ENCODE measurements at places on chromosomes 4 and X.

DNA sequence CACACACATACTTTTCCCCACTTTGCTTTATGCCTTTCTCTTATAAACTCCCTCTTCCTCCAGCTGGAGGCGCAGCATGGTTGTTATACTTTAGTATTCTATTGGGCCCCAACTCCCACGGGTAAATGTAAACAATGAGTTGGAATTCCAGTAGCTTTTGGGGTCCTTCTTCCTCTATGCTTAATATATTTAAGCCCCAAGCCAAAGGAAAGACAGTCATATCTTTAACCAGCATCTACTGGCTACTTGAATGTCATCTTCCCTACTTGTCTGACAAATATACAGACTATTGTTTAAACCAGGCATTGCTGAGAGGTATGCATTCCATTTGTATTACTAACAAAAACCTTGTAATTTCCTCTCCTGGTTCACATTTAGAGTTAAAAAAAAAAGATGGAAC lies 72.9 kb downstream of the WDR19 start:
- DNase-seq: no peak

DNA sequence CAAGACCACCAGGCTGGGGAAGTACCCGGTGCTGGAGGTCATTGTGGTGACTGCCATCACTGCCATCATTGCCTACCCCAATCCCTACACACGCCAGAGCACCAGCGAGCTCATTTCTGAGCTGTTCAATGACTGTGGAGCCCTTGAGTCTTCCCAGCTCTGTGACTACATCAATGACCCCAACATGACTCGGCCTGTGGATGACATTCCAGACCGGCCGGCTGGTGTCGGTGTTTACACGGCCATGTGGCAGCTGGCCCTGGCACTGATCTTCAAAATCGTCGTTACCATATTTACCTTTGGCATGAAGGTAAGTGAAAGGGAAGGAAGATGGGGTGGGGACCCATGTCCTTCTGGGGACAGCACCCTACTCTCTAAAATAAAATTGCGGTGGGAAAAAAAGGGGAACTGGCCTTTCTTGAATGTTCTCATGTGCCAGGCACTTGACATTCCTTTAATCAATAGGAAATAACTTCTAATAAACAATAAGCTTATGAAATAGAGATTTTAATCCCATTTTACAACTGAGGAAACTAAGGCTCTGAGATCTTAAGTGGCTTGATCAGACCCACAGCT lies 51.6 kb downstream of the CLCN4 start:
- no peak for DNase-seq

DNA sequence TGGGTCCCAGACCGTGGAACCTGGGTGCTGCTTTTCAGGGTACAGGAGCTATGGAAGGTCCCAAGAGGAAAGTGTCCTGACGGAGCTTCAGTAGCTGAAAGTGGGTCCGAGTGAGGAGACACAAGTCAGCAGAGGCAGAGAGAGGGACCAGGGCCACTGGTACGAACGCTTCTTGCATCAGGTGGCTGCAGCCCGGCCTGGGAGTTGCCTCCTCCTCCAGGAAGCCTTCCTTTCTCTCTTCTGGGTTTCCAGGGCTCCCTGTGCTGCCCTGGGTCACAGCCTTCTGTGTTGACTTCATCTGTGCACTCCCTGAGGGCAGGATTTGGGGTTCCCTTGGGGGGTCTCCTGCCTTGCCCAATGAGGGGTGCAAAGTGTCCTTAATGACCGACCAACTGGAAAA lies 94.5 kb downstream of the SORCS2 start:
- no peak for DNase-seq

DNA sequence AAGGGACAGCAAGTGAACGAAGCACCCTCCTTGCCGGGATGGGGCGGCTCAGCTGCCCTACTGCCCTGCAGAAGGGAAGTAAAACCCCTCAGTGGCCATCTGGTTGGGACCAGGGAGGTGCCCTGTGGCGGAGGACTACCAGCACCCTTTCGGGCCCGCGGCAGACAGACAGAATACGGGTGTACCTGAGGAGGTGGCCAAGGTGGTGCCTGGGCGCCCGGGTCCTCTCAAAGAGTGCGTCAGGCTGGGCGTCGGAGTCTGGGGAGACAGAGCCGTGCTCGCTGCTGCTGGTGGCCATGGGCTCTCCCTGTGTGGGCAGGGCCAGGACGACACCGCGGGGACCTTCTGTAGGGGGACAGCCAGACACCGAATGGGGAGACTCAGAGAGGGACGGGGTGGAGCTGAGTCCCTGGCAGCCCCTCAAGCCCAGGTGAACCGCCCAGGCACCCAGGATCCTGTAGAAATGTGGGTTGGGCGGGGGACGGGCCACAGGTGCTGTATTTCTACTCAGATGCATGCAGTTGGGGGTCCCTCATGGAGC lies 29.7 kb downstream of the PDHA1 start:
- DNase-seq: no peak

DNA sequence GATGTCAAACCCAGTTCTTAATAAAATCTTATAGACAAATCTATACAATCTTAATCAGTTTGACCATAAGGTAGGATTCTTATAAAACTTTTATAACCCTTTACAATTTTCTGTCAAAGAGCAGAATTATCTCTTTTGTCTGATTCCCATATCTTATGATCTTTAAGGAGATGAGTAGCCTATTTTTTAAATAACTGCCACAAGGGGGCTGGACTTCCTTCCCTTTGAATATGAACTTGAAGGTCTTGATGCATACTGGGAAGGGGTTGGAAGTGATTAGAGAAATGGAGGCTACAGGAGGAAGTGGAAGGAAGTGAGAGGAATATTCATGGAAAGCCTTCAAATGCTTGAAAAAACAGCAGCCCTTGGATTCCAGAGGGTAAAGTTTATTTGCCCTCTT lies 111.1 kb downstream of the APOOL start:
- DNase-seq: no peak

DNA sequence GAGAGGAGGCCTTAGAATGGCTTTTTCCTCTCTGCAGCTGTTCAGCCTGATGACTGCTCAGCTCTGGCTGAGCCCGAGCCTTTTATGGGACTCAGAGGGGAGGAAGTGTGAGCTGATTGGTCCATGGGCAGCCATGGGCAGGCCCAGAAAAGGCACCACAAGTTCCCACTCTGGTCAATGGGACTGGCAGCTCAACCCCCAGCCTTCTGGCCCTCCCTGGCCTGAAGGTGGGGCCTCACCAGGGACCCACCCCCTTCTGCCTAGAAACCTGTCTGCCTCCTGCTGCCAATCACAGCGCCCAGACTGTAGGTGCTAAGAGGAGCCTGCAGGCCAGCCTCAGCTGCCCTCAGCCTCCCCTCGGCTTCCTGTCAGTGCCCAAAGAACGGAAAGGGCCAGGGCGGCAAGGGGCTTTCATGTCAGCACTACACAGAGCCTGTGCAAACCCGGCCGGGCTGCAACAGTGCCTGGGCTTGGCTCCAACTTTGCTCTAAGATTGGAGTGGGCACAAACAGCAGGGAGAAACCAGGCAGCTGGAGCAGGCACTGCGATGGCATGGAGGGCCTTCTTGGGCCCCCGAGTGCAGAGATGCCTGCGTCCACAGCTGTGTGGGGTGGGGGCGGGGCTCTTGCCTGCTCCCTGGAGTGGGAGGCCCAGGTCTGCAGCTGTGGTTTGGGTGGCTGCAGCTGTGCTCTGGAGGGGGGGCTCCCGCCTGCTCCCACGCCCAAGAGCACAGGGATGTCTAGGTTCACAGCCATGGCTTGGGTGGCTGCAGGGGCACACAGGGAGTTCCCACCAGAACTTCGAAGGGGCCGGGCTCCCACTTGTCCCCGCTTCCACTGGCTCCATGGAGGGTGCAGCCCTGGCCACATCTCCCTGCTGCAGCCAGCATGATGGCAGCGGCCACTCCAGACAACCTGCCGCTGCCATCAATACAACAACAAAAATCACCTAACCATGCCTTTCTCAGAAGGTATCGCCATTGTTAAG lies 92.6 kb downstream of the NXF2 start:
- DNase-seq: no peak

GRCh38 chr4:150593996-150594395 lies 12.0 kb downstream of the MAB21L2 start:
- DNase-seq: no peak

GRCh38 chr4:15438939-15439524 lies 11.2 kb downstream of the C1QTNF7 start:
- DNase-seq: no peak

- DNase-seq: no peak
Measured at GRCh38 chrX:9943420-9943819, 23.7 kb upstream of the CLDN34 start.

GRCh38 chr4:10783351-10783750 lies 98.8 kb upstream of the CLNK start:
- DNase-seq: no peak

GRCh38 chr4:84767168-84767567 lies 184.2 kb downstream of the CDS1 start:
- DNase-seq: no peak

GRCh38 chrX:135977611-135978010 lies 3.8 kb upstream of the MMGT1 start:
- no peak for DNase-seq

DNA sequence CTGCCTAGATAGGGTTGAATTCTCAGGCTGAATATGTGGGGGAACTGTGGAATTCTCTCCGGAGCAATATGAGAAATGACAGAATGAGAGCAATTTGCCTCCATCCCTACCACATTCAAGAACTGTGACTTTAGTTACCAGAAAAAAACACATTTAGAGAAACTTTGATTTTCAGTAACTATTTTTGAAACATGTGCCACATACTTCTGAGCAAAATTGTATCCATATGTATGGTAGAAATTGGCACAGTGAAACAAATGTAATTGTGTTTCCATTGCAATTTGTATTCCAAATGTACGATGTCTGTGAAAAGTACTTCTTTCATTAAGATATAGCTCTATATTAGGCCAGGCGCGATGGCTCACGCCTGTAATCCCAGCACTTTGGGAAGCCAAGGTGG lies 5.5 kb upstream of the KLHL8 start:
- DNase-seq: no peak

DNA sequence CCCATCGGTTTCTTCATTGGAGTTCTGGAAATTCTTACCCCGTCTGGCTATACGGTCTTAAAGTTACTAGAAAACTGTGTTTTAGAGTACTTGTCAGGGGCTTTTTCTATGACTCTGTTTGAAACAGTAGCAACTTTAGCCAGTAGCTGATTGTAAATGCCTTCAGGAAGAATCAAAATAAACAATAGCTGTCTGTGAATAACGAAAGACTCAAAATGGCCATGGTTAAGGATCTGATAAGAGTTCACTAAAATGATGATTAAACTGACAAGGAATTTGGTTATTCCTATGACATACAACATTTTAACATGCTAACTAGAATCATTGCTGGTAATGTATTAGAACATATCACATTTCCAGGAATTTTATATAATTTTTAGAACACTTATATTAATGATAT lies 191.0 kb downstream of the EVC2 start:
- no peak for DNase-seq

DNA sequence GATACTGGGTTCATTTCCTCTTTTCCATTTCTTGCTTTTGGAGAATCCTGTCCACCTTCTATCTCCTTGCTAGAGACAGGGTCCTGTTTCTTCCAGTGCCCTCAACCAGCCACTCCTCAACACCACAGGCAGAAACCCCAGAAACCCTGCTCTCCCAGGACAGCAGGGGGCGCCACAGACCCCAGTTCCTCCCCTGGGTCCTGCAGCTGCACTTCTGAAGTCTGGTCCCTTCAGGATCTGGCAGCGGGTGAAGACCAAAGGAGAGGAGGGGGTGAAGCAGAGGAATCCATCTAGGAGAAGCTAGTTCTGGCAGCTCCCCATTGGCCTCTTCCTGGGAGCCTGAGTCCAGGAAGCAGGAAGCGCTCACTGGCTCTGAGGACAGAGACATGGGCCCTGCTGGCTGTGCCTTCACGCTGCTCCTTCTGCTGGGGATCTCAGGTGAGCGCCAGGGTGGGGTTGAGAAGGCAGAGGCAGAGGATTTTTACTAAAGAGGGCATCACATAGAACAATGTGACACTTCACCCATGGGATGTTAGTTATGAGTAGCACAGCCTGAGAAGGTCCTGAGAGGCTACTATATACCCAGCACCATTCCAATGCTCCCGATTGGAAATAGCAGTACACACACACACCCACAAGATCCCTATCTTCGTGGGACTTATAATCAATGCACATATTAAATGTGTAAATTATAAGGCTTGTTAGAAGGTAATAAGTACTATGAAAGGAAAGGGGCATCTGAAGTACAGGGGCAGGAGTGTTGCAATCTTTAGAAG lies at the start of gene PRSS48:
Gene PRSS48, plus strand, starts transcription at position 375 of the 776 bp plus-strand sequence. Its CDS starts 12 bp downstream, at position 387.
- DNase-seq: no peak

DNA sequence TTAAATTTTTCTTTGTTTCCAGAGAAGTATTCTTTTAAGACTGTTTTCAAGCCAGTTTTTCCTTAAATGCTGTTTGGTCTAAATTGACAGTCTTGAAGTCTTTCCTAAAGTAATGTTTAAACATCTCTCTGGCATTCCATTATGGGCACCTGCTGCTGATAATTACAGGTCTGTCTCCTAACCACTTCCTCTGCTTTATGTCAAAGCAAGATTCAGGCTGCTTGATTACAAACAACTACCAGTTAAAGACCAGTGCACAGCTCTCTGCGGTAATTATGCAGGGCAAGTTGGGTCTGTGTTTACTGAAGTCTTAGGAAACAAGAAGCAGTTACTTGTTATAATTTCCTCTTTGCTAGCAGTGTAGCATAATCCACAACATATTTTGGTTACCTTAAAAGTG lies 17.6 kb downstream of the UNC5C start:
- no peak for DNase-seq

- DNase-seq: no peak
Measured at GRCh38 chrX:39309018-39309635, 507.9 kb downstream of the MID1IP1 start.

- no peak for DNase-seq
Measured at GRCh38 chr4:55411621-55412020, 15.9 kb downstream of the TMEM165 start.

- DNase-seq: no peak
Measured at GRCh38 chr4:90546114-90546513, 418.9 kb downstream of the CCSER1 start.

DNA sequence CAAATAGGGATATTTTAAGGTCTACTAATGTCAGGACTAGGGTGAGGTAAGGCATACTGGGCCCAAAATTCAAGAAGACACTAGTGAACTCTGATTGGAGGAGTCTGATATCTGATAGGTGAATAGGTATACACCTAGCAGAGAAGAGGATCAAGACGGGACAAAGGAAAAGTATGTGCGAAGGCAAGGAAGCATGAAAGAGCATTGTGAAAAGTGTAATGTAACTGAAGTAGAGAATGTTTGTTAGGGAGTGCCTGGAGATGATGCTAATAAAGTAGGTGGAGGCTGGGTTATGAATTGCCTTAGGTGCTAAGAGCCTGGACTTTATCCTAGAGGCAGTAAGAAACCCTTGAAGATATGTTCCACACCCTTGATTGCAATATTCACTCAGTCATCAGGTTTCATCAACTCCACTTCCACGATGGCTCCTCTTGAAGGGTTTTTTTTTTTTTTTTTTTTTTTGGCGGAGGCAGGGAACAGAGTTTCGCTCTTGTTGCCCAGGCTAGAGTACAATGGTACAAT lies 49.9 kb upstream of the XIAP start:
- no peak for DNase-seq

GRCh38 chrX:46165411-46165810 lies 379.8 kb downstream of the ZNF674 start:
- DNase-seq: no peak

DNA sequence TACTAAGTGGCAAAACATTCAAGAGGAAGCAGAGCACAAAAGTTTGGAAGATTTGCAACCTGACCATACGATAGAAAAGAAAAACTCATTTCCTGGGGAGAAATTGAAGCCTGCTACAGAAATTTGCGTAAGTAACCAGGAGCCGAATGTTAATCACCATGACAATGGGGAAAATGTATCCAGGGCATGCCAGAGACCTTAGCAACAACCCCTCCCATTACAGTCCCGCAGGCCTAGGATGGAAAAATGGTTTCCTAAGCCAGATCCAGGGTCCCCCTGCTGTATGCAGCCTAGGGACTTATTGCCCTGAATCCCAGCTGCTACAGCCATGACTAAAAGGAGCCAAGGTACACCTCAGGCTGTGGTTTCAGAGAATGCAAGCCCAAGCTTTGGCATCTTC lies 472.2 kb upstream of the KLHL4 start:
- no peak for DNase-seq

Measured in NCI-H524 treated with DMSO at 0.1 percent for 48 hours (cell line).